ENCODE measurements at places on chromosomes 4 and X.

DNA sequence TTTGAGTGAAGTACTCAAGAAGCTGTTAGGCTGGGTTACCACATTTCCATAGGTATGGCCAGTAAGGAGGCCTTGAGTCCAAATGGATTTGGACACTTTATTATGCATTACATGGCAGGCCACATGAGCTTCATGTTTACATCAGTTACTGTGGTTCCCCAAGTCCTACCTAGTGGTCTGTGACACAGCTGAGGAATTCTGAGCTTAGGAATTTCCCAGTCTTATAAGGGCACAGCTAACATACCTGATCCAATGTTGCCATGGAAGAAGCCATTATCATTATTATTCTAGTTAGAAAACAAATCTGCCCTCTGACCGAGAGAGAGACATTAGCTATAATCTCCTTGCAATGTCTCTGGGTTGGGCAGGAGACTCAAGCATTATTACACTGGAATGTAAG lies 174.4 kb upstream of the NUDT10 start:
- no peak for DNase-seq

GRCh38 chr4:6256141-6256540 lies 13.5 kb upstream of the WFS1 start:
- no peak for DNase-seq

DNA sequence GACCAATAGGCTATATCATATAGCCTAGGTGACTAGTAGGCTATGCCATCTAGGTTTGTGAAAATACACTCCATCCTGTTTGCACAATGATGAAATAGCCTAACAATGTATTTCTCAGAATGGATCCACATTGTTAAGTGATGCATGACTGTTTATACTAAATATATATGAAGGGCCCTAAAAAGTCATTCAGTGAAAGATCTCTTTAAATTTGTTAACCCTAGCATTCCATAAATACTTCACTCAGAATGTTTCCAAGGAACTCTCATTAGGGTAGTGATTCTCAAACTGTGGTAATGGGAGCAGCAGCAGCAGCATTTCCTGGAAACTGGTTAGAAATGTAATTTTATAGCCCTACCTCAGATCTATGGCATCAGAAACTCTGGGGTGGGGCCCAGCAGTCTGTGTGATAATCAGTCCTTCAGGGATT lies 74.9 kb downstream of the PRRG1 start:
- DNase-seq: no peak

DNA sequence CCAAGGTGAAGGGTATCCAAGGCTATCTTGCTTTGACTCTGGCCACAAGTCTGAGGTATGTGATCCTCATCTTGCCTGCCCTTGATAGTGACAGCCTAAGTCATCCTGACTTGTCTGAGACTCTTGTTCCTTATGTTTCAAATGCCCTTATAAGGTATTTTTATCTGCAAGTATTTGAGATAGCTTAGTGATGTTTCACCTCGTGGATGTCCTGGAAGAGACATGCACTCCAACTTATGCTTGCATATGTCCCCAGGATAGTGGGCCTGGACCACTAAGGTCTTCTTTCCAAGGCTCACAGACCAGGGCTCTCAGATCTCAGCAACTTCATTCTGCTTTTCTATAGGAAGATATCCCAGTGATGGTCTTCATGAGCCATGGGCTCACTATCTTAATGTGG lies 120.5 kb upstream of the WDR1 start:
- no peak for DNase-seq

- no peak for DNase-seq
These were observed 487 bp downstream of the HMGB2 start for GRCh38 chr4:173333658-173334084.

- DNase-seq: no peak
These were observed 11.7 kb downstream of the RPL9 start for GRCh38 chr4:39446842-39447573.

DNA sequence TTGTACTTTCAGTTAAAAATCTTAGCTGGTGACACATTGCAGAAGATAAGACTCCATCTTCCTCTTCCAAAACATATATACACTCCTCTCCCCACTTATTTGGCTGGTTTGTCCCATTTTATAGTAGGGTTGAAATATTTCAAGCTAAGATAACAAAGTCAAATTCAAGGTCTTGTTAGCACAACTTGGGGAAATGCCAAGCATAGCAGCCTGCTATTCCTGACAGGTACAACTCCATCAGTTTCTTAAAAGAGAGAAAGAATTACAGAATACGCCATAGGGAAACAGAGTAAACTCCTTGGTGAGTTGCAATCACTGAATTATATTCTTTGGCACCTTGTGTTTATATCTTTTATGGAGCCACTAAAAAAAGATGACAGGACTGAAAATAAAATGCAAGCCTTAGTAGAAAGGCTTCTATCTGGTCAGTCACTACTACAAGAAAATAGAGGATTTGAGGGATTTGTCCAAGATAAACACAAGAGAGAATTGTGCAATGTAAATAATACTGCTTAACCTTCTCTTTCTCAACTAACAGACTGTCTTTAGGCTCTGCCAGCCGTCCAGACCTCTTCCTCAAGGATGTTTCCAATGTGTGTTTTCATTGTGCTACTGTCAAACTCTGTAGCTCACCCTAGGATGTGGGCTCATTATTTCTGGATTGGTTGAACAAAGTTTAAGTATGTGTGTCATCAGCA lies 170.3 kb downstream of the VEGFC start:
- no peak for DNase-seq

GRCh38 chr4:38128478-38129459 lies 168.6 kb downstream of the PTTG2 start:
- peak; percentile 26 for DNase-seq

DNA sequence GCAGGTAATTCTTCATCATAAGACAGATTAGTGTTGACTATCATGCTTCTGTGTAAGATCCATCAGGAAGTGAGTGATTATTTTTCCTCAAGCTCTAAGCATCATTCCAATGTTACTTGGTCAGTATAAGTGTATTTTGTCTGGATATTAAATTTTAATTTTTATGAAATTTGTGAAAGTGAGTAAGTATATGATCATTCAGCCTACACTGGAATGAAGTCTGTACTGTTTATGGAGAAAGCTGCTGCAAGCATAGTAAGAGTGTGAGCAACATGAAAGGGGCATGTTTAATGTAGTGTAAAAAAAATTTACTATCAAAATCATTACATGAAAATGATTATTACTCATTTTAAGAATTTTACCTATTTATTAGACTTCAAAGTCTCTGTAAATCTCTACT lies 84.8 kb downstream of the IL15 start:
- no peak for DNase-seq

GRCh38 chrX:140918398-140919038 lies 83.9 kb upstream of the SPANXB1 start:
- DNase-seq: no peak

- no peak for DNase-seq
These were observed 71.5 kb downstream of the SORBS2 start for GRCh38 chr4:185740471-185740873.

- DNase-seq: no peak
These were observed 25.9 kb downstream of the ADH1A start for GRCh38 chr4:99264927-99265326.

DNA sequence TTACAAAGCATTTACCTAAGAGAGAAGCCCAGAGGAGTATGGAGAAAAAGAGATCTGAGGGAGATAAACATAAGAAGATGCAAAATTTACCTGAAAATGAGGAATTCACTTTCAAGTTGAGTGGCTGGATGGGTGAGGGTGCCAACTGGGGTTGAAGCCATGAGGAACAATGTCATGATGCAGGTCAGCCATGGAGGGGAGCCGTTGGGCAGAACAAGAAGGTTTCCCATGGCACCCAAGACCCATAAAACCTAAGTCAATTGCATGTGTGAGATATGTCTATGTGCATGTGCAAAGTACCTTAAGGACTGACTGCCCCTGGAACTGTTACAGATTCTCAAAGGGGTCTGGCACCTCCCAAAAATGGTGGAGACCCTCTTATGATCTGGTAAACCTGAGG lies 46.6 kb upstream of the PRRG1 start:
- DNase-seq: no peak

DNA sequence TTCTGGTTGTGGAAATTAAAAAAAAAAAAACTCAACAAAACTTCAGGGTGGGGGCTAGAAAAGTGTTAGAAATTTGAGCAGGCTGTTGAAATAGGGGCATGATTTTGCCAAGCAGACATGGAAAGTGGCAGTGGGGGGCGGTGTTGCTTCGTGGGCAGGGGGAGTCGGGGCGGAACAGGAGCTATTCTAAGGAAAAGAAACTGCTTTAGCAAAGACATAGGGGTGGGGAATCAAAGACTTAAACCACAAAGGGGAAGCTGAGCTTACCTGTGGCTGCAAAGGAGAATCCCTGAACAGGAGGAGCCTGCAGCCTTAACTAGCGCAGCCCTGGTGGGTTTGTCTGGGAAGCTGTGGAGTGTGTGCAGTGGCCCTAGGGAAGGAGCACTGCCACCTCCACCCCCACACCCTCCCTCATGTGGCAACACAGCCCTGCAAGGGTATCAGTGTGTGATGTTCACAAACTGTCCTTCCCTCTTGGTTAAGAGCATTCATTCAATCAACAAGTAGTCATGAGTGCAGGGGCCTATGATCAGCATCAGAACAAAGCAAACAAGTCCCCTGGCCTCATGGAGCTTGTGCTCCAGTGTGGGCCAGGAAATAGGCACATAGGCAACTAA lies 20.5 kb downstream of the SEL1L3 start:
- no peak for DNase-seq

GRCh38 chrX:97397371-97397770 lies 513.7 kb downstream of the RPA4 start:
- no peak for DNase-seq

- no peak for DNase-seq
These were observed 3.5 kb downstream of the GPR34 start for GRCh38 chrX:41692162-41692749.

GRCh38 chr4:40583850-40584439 lies 45.7 kb downstream of the RBM47 start:
- DNase-seq: no peak

- no peak for DNase-seq
These were observed 446.3 kb upstream of the FSTL5 start for GRCh38 chr4:162610116-162610515.

- DNase-seq: no peak
These were observed 13.3 kb downstream of the VEGFC start for GRCh38 chr4:176779421-176779820.

- DNase-seq: no peak
These were observed 267.4 kb downstream of the ANK2 start for GRCh38 chr4:113316879-113317278.

- DNase-seq: no peak
These were observed 88.5 kb downstream of the ADRA2C start for GRCh38 chr4:3854661-3855060.

GRCh38 chr4:57214654-57215411 lies 104.6 kb upstream of the IGFBP7 start:
- no peak for DNase-seq

- no peak for DNase-seq
These were observed 1240.2 kb downstream of the FAM133A start for GRCh38 chrX:94914235-94914634.

DNA sequence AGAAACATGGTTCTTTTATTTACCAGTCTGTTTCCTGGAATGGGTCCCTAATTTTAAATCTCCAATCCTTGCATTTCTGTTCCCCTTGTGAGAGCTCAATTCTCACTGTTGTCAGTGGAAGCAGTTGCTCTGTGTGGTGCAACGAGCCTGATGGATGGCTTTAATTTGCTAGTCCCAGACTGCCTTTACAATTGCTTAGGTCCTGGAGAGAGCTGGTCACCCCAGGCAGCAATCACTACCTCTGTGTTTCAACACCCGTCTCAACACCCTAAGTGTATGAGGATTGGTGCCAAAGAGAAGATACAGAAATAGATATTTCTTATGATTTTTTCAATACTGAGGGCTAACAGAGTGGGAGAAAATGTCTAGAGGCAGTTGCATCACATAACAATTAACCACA lies 873.8 kb downstream of the GLUD2 start:
- no peak for DNase-seq

- DNase-seq: no peak
These were observed 1.2 kb upstream of the TAPT1 start for GRCh38 chr4:16227462-16227868.

GRCh38 chr4:158164768-158165213 lies 8.0 kb downstream of the GASK1B start:
- no peak for DNase-seq

GRCh38 chr4:76736414-76736813 lies 161.5 kb downstream of the SOWAHB start:
- DNase-seq: no peak

- DNase-seq: no peak
These were observed 51.2 kb downstream of the ZNF827 start for GRCh38 chr4:145887241-145887991.

GRCh38 chr4:150773729-150774449 lies 191.9 kb downstream of the MAB21L2 start:
- no peak for DNase-seq

- DNase-seq: no peak
These were observed 977 bp upstream of the RBBP7 start for GRCh38 chrX:16870862-16871815.

GRCh38 chr4:166315721-166316467 lies 442.9 kb downstream of the TLL1 start:
- no peak for DNase-seq

- no peak for DNase-seq
These were observed 230.0 kb downstream of the CAMK2D start for GRCh38 chr4:113531572-113531971.

DNA sequence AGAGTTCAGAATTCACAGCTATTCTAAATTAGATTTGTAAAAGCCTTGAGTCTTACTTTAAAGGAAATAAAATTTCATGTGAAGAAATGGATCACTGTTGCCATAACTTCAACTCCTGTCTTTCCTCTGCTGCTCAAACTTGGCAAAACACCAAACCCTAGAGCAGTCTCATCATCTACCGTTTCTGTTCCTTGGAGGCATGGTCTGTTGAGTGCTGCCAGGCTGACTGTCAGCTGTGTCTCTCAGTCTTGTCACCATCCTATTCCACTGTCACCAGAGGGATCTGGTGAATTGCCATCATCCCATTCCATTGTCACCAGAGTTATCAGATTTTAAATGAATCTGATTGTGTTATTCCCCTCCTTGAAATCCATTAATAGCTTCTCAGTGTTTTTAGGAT lies 55.6 kb downstream of the STIM2 start:
- no peak for DNase-seq

DNA sequence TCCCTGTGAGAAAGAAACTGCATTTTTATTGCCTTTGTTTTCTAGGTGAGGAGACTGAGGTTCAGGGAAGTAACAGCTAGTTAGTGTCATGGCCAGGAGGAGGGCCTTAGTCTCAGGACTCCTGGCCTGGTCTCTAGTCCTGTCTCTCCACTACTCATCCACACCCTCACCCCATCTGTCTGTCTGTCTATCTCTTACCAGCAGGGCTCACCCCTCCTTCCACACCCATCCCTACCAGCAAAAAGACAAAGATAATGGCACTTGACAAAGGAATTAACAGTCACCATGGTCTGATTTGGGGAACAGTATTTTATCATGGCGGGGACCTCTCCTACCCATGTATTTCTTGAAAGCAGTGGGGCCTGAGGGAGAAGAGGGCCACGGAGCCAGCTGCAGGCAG lies 125.8 kb downstream of the REPS2 start:
- no peak for DNase-seq
